ENCODE measurements at places on chromosomes 12 and 14. TPM values are rescaled to one million over a fixed set of nuclear protein-coding genes. Genes with fewer than 3 reads are reported as not detected.

The CCDC175 gene
- 0.39 TPM for total RNA-seq

The KRT2 gene
- total RNA-seq, result 0.52 TPM

DNA sequence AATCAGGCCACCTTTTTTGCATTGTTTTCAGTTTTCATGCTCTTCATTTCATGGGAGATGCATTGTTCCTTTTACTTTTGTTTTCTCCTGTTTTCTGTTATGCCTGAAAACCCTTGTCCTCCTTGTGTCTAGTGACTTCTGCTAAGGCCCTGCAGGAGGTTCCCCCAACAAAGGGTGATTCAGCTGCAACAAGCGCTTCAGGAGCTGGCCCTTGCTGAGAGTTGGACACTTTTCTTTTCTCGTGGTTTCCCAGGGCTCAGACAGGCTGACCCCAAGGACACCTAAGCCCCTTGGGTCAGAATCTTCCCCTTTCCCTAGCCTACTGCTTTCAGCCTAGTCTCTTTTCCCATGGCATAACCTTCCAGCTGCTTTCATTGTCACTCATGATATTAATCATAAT, 98.9 kb downstream of the PLXNC1 start:
- H3K36me3 ChIP-seq, result no peaks in the 10 kb centered on the region
- H3K27ac ChIP-seq, result no peak overlapping the region
- no peaks in the 10 kb centered on the region for H3K27me3 ChIP-seq
- no peak overlapping the region for H3K4me3 ChIP-seq

GRCh38 chr12:50458606-50459005, 46.2 kb upstream of the DIP2B start:
- H3K27me3 ChIP-seq, result no peaks in the 10 kb centered on the region
- H3K27ac ChIP-seq, result no peak overlapping the region
- DNase-seq, result no peak
- no peaks in the 10 kb centered on the region for H3K4me1 ChIP-seq
- H3K4me3 ChIP-seq, result no peak overlapping the region

- H3K4me1 ChIP-seq, result no peaks in the 10 kb centered on the region
- H3K36me3 ChIP-seq, result no peaks in the 10 kb centered on the region
- no peak overlapping the region for H3K27ac ChIP-seq
- H3K4me3 ChIP-seq, result no peak overlapping the region
- H3K27me3 ChIP-seq, result no peaks in the 10 kb centered on the region
- DNase-seq, result no peak
Observed at GRCh38 chr12:105944628-105945027, 194.1 kb downstream of the NUAK1 start.

DNA sequence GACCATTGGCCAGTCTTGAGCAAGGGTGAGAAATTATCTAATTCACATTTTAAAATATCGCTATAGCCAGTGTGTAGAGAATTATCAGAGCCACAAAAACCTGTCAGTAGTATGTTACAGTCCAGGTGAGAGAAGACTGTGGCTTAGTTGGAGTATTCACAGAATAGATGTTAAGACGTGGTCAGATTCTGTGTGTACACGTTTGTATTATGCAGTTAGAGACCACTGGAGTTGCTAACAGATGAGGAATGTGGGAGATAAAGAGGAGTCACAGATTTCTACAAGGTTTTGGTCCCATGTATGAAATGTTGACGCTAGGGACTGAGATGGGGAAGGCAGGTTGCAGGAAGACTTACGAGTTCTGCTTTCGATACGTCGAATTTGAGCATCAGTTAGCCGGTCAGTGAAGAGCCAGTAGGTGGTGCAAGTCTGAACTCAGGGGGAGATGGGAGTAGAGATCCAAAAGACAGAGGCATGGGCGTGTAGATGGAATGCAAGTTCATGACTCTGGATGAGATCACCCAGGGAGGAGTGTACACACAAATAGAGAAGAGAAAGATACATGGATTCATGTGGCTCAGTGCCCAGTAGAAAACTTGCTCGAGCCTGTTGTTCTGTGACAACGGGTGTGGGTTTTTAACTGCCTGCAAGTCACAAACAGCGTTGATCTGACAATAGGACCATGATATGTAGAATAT, 114.8 kb upstream of the FLRT2 start:
- no peak overlapping the region for H3K27ac ChIP-seq
- no peak for DNase-seq
- no peak overlapping the region for H3K4me3 ChIP-seq
- H3K4me1 ChIP-seq, result no peaks in the 10 kb centered on the region
- no peaks in the 10 kb centered on the region for H3K27me3 ChIP-seq

Data from spleen (tissue), 13 donors.